ENCODE measurements at places on chromosomes 2 and 18.

- no peak for DNase-seq
Measured at GRCh38 chr2:121334581-121335293, 49.7 kb upstream of the TFCP2L1 start.

DNA sequence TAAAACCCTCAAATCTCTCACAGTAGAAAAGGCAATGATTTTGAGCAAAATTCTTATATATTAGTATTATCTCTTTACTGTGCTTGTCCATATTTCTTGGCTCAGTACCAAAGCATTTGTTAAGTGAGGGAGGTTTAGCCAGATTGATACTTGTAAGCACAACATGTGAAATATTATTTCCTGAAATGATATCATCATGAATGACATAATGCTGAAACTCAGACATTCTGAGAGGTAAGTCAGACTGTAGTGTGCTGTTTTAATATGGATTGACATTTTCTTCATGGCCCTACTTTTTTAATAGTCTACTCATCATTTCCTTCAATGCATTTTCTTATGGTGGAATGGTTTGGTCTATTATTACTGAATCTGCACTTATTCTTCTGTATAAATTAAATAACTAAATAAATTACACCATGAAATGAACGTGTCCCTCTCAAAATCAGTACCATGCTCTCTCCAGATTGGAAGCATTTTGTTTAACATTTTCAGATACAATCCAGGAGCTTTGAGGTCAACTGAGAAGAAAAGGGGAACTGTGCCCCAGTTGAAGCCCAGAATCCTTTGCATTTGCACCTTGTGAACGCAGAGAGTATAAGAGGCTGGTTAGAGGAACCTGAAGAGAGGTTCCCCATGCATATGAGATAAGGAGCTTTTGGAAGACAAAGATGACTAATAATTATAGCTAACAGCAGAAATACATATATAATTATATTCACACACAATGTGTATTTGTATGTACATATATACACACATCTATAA is 50.1 kb upstream of the CRACDL start:
- DNase-seq: peak; percentile 48

DNA sequence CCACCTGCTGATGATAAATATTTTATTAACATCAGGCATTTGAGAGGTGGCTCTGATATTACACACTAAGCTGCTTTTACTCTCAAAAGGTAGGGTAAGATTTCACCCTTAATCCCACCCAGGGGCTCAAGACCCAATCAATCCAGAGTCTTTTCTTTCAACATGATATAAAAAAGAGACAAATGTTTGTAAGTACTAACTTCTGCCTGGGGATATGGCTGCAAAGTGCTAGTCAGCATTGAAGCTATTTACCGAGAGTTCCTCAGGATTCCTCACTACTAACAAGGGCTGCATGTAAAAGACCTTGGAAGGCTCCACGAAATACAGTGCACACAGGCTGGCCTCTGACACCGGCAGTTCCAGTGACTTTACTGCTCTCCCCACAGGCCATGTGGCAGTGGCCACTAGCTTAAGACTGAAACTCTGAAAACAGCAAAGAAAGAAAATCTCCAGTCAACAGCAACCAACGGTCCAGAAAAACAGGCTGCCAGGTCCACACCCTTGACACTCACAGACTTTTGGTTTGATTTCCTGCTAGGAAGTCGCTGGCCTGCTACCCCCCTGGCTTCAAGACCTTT is 11.2 kb downstream of the MREG start:
- no peak for DNase-seq

DNA sequence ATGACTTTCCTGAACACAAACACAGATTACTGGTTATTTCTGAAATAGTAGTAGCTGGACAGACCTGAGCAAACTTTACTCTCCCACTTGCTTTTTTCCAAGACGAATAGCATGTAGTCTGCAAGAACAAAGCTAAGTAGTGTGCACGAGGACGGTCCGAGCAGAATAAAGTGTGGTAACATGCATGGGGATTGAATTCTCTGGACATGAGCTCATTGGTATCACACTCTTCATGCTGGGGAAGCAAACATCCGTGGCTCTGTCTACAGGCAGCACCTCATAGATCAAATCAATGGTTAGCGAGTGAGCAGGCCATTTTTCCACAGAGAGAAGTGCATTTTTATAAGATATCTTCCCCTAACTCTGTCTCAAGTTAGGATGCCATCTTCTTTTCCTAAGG is 164.8 kb upstream of the STK17B start:
- DNase-seq: no peak

DNA sequence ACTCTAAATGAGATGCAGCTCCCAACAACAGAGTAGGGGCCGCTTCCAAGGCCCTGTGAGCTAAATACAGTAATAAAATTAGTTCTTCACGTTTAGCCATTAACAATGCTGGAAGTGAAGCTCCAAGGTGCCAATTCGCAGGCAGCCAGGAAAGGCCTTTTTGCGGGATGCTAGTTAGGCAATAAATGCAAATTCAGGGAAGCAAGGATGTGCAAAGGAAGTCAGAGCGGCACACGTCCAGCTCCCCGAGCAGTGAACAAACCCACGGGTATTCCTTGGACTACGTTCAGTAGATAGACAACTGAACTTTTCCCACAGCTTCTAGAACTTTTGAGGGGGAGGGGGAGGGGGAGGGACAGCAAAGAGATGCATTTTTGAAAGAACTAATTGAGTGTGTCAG is 6.9 kb downstream of the ZNF516 start:
- DNase-seq: peak; percentile 20

- no peak for DNase-seq
Measured at GRCh38 chr2:216001216-216002100, 11.9 kb downstream of the MREG start.

- no peak for DNase-seq
Measured at GRCh38 chr2:84373391-84373790, 85.7 kb downstream of the SUCLG1 start.

DNA sequence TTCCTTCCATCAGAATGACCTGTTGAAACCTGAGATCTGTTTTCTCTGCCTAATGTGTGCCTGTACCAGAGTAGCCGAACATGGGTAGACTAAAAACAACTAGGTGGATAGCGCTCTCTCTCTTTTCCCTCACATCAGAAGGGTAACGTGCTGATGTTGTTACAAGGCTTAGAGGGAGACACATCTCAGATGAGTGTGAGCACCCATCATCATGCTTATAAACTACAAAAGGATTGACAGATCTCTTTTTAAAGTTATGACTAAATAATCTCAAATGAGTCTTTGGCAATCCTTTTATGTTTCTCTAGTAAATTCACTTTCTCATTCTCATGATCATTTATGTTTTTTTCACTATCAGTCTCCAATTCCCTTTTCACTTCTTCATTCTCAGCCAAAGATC is 75.5 kb upstream of the CCDC141 start:
- no peak for DNase-seq

- no peak for DNase-seq
Measured at GRCh38 chr2:65292461-65293011, 64.9 kb downstream of the ACTR2 start.

DNA sequence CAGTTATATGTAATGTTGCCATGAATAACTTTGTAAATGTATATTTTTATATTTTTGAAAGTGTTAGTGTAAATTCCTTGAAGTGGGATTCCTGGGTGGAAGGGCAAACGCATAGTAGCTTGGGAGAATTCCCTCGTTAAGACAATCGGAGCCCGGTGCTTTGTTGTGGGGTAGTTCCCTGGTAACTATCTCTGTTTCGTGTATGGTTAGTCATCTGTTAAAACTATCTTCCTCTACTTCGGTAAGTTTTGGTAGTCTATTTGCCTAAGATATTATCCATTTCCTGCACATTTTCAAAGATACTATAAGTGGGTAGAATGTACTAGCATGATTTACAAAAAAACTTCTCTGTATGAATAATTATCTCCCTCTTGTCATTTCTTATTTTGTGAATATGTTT is 113.8 kb upstream of the NRXN1 start:
- DNase-seq: no peak

- peak; percentile 82 for DNase-seq
Measured at GRCh38 chr2:217301142-217301925, 441.5 kb upstream of the TNP1 start.

GRCh38 chr2:159326569-159327255 is 40.2 kb upstream of the WDSUB1 start:
- DNase-seq: peak; percentile 51

DNA sequence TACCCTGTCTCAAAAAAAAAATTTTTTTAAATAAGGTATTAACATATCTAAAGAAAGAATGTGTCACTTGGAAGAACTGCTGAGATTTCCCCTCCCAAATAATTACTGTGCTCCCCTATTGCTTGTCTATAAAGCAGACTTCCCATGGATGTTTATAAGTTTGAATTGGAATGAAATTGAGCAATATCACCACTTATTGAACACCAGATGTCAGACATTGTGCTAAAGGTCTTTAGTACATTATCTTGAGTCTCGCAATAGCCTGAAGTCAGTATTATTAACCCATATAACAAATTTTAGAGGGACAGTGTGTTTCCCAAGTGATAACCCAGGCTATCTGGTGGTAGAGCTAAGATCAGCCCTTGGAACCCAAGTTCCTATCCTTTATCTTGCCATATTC is 102.9 kb upstream of the MSH2 start:
- DNase-seq: no peak

- no peak for DNase-seq
Measured at GRCh38 chr2:212364112-212364985, 174.3 kb downstream of the ERBB4 start.

DNA sequence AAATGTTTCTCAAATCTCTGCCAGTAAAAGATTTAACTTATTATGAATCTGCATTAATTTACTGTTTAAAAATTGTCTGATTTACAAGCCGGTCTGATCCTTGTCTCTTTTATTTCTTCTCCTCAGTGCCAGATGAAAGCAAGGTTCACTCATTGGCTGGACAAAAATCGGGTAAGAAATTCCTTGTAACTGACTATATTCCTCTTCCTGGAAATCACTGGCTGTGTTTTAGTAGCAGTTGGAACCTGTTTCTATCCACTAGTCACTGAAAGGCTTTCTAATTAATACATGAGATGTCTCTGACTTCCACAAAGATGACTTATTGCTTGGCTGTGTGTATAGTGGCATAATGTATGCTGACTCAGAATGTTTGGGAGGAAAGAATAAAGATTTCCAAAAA is 436.6 kb upstream of the NRP2 start:
- DNase-seq: no peak
